Pancreas (tissue), 10 donors: ENCODE measurements at places on chromosomes 6 and 20.

DNA sequence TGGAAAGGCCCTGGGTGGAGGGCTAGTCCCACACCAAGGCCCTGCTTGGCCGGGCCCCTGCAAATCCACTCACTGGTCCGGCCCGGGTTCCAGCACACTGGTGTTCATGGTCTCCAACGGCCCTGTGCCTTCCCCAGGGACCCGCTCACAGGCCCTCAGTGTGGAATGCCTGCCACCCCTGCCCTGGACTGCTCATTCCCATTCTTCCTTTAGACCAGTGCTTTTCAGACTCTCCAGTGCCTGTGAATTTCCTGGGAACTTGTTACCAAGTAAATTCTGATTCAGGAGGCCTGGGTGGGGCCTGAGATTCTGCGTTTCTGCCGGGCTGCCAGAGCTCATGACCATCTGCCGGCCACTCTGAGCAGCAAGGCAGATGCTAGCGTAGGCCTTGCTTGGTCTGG lies 5.7 kb upstream of the PXDC1 start:
- no peak overlapping the region for H3K27ac ChIP-seq
- H3K27me3 ChIP-seq, result no peaks in the 10 kb centered on the region
- no peaks in the 10 kb centered on the region for H3K36me3 ChIP-seq
- no peak overlapping the region for H3K4me3 ChIP-seq

DNA sequence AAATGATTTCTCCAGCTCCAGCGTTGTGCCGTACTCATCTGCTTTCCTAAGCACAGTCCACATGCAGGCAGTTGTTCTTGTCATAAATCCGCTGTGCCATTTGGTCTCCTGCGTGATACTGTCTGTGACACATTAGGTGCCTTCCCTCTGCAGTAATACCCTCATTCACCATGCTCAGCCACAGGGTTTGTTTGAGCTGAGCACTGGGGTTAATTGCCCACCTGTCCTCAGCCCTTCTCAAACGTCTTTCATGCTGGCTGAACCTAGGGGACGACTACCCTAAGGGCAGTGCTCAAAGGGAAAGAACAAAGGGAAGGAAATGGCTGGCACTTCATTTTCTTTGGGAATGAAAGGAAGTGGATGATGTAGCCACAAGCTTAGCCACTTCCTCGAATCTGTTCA lies 64.2 kb upstream of the MYLIP start:
- no peaks in the 10 kb centered on the region for H3K4me1 ChIP-seq
- H3K27me3 ChIP-seq, result no peaks in the 10 kb centered on the region
- H3K36me3 ChIP-seq, result no peaks in the 10 kb centered on the region
- H3K4me3 ChIP-seq, result no peak overlapping the region
- no peak for DNase-seq

GRCh38 chr20:39429726-39430125 lies 467.6 kb downstream of the DHX35 start:
- H3K36me3 ChIP-seq, result no peaks in the 10 kb centered on the region
- H3K27ac ChIP-seq, result no peak overlapping the region
- H3K4me3 ChIP-seq, result no peak overlapping the region
- no peaks in the 10 kb centered on the region for H3K4me1 ChIP-seq
- no peaks in the 10 kb centered on the region for H3K27me3 ChIP-seq
- DNase-seq, result no peak

DNA sequence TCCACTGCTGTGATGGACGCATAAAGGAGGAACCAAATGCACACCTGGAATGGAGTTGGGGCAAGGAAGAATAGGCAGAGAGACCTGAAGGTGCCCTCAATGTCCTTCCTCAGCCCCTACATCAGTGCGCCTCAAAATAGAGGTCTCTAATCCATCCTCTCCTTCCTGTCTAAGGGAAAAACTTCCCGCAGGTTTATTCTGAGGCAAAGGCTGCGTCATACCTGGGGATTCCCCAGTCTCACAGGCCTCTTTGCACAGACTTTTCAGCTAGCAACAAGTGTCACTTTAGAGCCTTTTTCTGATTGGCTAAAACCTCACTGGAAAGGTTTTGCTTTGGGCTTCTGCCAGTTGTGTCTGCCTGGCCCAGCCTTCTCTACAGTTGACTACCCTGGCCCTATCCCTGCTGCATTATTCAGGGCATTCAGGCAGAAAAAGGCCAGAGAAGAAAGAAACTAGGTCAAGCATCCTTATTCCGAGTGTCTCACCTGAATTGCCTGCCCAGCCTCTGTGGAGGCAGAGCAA lies 1.8 kb upstream of the HLA-DQB1 start:
- H3K27me3 ChIP-seq, result no peaks in the 10 kb centered on the region
- no peaks in the 10 kb centered on the region for H3K36me3 ChIP-seq
- no peak overlapping the region for H3K27ac ChIP-seq
- no peaks in the 10 kb centered on the region for H3K4me1 ChIP-seq
- no peak for DNase-seq
- no peak overlapping the region for H3K4me3 ChIP-seq

- H3K4me3 ChIP-seq, result peak overlapping the region; percentile 55
- peak overlapping the region; percentile 93 for H3K27ac ChIP-seq
- H3K36me3 ChIP-seq, result no peaks in the 10 kb centered on the region
- peaks cover 3% of the 10 kb centered on the region for H3K4me1 ChIP-seq
- no peaks in the 10 kb centered on the region for H3K27me3 ChIP-seq
These were observed 1.9 kb downstream of the PPP1R18 start for GRCh38 chr6:30684386-30685156.

DNA sequence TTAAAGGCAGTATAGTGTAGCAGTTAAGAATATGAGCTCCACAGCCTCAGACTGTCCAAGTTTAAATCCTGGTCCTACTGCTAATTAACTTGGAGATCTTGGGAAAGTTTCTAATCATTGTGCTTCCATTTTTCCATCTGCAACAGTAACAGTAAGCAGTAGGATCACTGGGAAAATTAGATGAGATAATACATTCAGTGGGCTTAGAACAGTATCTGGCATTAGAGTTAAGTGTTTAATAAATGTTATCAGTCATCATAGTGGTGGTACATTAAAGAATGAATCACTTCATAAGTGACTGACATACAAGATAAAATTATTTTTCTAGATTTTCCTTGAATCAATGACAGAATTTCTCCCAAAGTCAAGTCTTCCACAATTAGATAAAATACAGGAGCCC lies 5.0 kb downstream of the NHSL1 start:
- H3K27ac ChIP-seq, result peak overlapping the region; percentile 66
- no peaks in the 10 kb centered on the region for H3K36me3 ChIP-seq
- H3K4me1 ChIP-seq, result no peaks in the 10 kb centered on the region
- no peaks in the 10 kb centered on the region for H3K27me3 ChIP-seq
- no peak for DNase-seq

DNA sequence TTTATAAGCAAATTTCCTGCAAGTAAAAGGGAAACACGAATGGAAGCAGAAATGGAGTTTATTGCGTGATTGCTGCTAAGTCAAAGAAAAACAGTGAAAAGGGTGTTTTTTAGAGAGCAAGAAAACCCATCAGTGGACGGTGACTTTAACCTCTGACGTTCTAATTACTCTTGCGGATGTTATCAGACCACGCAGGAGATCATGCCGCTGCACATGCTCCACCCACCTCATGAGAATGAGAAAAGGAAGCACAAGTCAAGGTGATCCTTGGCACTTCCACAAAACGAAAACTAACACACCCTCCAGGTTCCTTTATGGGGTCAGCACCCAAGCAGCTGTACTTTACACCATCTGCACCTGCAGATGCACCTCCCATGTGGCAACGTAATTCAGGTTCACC lies 45.0 kb downstream of the LYRM4 start:
- no peak overlapping the region for H3K27ac ChIP-seq
- DNase-seq, result no peak
- no peaks in the 10 kb centered on the region for H3K36me3 ChIP-seq
- no peaks in the 10 kb centered on the region for H3K4me1 ChIP-seq
- H3K4me3 ChIP-seq, result no peak overlapping the region

GRCh38 chr6:31403283-31404060 lies at the start of gene MICA:
Gene MICA, plus strand, starts transcription at chr6:31403595. Its CDS starts 38 bp downstream, at chr6:31403633.
- H3K36me3 ChIP-seq, result no peaks in the 10 kb centered on the region
- peak within 1 kb of the TSS; percentile 26 for H3K4me3 ChIP-seq
- DNase-seq, result peak; percentile 92
- no peaks in the 10 kb centered on the region for H3K27me3 ChIP-seq

GRCh38 chr20:31909253-31910070 lies 39.0 kb downstream of the TTLL9 start:
- H3K36me3 ChIP-seq, result no peaks in the 10 kb centered on the region
- DNase-seq, result no peak
- H3K4me3 ChIP-seq, result no peak overlapping the region
- no peaks in the 10 kb centered on the region for H3K27me3 ChIP-seq
- H3K4me1 ChIP-seq, result no peaks in the 10 kb centered on the region

DNA sequence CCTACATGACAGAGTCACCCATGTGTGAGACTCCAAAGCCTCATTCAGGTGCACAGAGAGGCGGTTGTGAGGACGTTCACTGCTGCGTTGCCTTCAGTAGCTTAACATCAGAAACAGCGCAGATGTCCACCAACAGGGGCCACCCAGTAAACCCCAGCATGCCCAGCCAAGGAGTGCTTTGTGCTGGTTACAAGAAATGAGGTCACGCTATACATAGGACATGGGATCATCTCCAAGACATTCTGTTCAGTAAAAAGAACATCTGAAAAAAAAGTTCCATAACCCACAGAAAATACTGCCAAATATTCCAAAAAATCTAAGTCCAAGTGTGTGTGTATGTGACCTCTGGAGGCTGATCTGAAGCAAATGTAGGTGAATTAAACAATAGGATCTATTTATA lies 16.0 kb downstream of the SLC52A3 start:
- H3K27ac ChIP-seq, result no peak overlapping the region
- H3K36me3 ChIP-seq, result no peaks in the 10 kb centered on the region
- no peak for DNase-seq
- no peaks in the 10 kb centered on the region for H3K4me1 ChIP-seq

DNA sequence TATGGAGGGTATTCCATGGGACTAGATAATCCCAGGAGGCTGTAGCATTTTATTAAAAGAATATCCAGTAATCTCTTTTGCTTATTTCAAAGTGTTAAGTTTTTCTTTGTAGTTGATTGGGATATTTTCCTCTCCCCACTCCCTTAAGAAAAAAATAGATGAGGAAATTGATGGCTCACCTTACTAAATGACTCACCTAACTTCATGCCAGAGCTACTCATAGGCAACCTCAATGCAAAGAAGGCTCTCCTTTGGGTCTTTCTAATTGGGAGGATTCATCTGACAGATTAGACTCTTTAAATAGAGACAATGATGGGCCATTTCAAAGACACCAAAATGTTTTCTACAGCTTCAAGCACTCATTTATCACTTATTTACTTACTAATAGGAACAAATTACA lies 528.5 kb upstream of the BTBD3 start:
- H3K4me1 ChIP-seq, result no peaks in the 10 kb centered on the region
- no peak overlapping the region for H3K27ac ChIP-seq
- H3K4me3 ChIP-seq, result no peak overlapping the region
- no peak for DNase-seq
- H3K27me3 ChIP-seq, result no peaks in the 10 kb centered on the region

DNA sequence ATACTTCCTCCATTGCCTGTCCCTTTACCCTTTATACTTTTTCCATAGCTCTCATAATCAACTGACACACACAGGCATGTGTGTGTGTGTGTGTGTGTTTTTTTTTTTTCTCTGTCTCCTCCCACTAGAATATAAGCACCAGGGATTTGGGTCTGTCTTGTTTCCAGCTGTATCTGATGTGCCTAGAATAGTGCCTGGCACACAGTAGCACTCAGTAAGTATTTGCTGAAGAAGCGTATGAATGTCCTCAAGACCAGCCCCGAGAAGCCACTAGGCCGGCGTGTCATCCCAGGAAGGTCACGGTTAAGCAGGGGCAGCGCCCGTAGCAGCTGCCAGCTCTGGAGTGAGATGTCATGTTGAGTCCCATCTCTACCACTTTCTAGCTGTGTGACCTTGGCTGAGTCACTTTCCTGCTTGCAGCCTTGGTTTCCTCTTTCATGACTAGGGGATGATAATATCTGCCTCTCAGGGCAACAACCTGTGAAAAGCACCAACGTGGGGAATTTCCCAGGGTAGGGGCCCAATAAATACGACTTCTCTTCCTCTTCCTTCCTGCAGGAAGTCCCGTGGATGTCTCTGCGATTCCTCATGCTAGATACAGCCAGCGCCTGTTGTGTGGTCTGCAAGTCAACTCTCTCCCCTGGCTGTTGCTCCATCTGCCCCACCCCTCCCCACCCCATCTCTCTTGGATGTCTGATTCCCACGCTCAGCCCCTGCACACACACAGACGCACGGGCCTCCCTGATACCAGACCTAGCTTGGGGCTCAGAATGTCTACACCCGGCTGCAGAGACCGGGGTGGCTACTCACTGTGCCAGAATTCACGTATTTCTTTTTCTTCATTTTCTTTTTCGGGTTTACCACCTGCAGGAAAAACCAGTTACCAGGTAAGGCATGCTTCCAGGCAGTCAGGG lies 58.1 kb downstream of the RAB44 start:
- H3K27me3 ChIP-seq, result no peaks in the 10 kb centered on the region
- no peak overlapping the region for H3K27ac ChIP-seq
- peaks cover 6% of the 10 kb centered on the region for H3K4me1 ChIP-seq

DNA sequence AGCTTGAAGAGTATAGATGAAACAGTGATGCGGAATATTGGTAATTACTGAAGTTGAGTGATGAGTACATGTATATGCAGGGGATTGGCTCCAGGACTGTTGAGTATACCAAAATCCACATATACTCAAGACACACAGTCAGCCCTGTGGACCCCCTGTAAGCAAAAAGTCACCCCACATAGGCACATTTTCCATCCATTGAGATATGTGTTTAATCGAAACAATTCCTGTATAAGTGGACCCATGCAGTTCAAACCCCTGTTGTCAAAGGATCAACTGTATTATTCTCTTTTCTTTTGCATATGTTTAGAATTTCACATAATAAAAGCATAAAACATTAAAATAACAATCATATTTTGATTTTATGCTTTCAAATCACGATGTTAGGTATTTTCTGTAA lies 32.1 kb upstream of the FILIP1 start:
- H3K4me1 ChIP-seq, result no peaks in the 10 kb centered on the region
- no peak overlapping the region for H3K4me3 ChIP-seq
- H3K27me3 ChIP-seq, result no peaks in the 10 kb centered on the region
- no peaks in the 10 kb centered on the region for H3K36me3 ChIP-seq
